Activated CD4-positive, alpha-beta T cell treated with anti-CD3 and anti-CD28 coated beads for 4 hours (primary cell): ENCODE measurements at places on chromosomes 6 and 20.

DNA sequence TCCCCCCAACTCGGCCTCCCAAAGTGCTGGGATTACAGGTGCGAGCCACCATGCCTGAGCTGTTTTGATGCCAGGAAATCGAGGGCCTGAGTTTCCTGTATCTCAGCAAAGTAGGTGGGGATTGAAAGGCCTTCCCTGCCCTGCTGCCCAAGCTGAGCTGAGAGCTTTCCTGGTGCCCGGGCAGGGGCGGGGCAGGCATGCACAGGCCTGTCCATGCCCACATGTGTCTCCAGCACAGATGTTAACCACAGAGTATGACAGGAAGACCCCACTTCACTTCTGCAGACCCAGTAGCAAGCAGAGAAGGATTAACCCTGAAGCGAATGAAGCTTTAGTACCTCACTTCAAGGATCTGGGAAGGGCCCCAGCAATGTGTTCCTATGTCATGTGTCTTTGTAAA, 66.0 kb downstream of the GPR6 start:
- DNase-seq: no peak

DNA sequence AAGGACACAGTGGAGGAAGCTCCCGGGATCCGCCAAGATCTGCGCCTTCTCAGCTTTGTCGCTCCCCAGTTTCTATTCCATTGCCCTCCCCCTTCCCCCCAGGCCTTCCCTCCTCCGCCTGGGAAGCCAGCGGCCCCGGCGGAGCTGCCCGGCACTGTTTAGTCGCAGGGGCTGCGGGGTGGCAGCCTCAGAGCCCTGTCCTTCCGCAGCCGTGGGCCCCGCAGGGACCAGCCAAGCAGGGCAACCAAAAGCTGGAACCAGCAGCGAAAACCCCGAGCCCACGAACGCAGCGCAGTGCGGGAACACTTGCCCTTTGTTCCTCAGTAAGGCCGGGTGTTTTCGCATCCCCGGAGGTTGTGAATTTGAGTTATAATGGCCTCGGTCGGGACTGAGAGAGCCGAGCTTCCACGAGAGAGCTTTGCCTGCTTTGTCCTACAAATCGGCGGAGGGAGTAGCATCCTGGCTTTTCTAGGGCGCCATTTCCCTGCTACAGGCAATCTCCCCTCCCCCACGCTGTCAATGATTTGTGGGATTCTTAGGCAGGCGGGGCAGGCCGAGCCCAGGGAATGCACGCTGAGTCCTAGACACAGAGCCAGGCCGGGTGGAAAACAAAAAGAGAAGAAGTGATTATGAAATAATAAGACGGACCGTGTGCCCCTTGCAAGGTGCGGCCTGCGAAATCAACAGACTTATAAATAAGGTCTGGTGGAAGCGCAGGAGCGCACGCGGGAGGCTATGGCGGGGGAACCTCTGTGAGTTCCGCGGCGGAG, 4.0 kb upstream of the TUBB2B start:
- no peak for DNase-seq

DNA sequence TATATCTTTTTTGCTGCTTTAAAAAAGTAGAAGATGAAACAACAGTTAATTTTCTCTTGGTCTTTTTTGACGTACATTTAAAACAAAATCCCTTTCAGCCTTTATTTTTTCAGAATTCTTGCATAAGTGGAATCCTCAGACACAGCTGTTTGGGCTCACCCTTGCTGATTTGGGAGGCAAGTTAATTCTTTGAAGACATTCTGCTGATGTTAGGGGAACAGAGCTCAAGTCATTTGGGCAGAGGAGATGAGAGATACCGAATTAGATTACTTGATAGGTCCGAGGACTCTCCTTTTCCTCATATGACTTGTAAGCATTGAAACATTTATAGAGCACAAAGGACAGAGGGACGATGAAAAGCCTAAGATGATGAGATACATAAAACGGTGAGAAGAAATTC, 567.9 kb upstream of the CITED2 start:
- no peak for DNase-seq

DNA sequence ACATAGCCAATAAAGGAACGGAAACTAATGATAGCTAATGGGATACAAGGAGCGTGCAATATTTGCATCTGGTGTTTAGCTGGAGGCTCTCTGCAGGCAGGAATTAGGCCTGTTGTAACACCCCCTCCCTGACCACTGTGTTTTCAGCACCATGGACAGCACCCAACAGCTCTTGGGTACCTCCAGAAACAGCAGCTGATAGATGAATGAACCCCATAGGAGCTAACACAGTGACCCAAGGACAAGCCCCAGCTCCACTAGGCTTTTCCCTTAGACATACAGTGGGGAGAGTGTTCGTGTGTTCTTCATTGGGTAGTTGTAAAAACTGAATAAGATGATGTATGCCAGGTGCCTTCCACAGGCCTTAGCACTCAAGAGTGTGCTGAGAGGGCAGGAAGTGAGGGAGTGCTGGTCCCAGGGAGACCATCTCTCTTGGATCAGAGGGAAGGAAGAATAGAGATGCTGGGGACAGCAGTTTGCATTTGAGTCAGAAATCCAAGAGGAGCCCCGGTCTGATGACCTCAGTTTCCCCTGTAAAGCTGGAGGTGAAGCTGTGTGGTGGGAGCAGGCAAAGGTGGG, 161.3 kb downstream of the PHACTR3 start:
- DNase-seq: no peak

- DNase-seq: no peak
Observed at GRCh38 chr20:59047938-59048680, 5.5 kb upstream of the PRELID3B start.
